ENCODE measurements at places on chromosomes 5 and 9. TPM values are rescaled to one million over a fixed set of nuclear protein-coding genes. Genes with fewer than 3 reads are reported as not detected.
A peak's percentile ranks its signal among the peaks of the same experiment; 100 is the strongest.

- no peak for DNase-seq
Measured at GRCh38 chr5:56426693-56427092, 193.6 kb upstream of the ANKRD55 start.

DNA sequence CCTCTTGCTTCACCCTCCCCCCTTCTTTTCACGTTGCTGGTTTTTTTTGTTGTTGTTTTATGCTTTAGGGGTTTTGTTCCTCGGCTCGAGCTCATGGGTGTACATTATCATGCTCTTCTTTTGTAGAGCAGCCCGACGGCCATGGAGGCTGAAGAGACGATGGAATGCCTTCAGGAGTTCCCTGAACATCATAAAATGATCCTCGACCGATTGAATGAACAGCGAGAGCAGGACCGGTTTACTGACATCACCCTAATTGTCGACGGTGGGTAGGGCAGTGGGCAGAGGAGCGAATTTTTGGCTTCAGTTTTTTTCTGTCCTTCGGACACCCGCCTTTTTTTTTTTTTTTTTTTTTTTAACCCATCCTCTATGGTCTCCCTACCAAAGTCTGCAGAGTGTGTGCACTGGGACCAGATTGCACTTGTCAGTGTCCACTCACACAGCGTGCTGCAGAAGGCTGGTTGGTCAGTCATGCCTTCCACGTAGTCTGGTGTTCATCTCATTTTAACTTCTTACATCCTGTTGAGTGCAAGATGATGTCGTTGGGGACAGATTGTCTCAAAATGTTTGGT is 1.3 kb downstream of the ZNF131 start:
- peak; percentile 57 for DNase-seq

The FOXD4L4 gene
- 0.17 TPM for total RNA-seq

The DAPK1 gene
- total RNA-seq: 51.6 TPM

GRCh38 chr5:173294673-173295320 is 33.4 kb downstream of the STC2 start:
- DNase-seq: peak; percentile 37

DNA sequence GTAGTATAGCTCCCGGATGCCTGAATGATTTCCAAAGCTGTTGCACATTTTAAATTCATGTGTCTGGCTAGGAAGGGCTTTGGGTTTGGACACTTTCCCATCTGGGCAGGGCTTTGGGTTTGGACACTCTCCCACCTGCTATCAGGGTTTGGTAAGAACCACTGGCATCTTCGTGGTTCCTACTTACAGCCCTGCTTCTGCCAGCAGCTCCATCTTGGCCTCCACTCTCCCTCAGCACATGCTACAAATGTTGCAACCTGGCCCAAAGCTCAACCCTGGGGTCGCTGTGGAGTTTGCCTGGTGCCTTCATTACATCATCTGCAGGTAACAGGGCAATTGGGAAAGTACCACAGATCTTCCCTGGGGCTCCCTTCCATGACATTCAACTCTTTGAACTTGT is 3.5 kb downstream of the TMCO6 start:
- no peak for DNase-seq

GRCh38 chr9:91042541-91042940 is 240.9 kb downstream of the SYK start:
- no peak for DNase-seq

The CD72 gene
- not detected for total RNA-seq

Measured in dermis blood vessel endothelial cell (primary cell).